ENCODE measurements at places on chromosomes 12 and 14.

DNA sequence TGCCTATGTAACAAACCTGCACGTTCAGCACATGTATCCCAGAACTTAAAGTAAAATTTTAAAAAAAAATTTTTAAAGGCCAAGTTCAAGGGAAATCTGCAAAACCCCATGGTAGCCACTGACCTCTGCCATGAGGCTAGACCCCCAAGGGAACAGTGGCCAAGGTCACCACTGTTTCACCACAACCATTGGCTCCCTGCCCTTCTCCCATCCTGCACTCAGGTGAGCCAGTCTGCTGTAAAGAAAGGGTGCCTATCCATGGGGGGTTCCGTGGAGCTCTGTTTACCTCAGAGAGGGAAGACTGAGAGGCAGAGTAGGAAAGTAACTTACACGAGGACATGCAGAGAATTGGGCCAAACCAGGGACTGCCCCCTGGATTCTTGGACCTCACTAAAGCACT, 38.6 kb downstream of the VWF start:
- no peak for DNase-seq

- no peak for DNase-seq
Measured at GRCh38 chr14:54881235-54881760, 21.3 kb downstream of the GCH1 start.

DNA sequence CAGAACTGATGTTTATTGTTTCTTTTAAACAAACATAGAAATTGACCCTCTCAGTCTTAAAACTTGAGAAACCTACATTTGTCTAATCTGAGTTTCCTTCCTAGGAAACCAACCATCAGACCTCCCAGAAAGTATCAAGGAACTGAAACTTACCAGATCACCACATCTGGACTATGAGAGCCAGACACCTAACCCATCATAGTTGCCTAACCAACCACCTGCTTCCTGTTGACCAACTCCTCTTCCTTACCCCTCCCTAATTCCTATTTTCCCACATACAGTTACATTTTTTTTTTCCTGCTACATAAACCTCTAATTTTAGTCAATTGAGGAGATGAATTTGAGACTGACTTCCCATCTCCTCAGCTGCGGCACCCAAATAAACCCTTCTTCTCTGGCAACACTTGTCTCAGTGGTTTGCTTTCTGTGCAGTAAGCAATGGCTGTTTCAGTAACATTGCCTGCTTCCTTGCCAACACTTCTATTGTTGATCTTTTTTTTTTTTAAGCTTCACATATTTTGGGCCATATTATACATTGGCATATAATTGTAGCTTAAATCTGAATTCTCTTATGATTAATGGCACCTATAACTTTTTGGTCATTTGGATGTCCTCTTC, 34.3 kb downstream of the KLRD1 start:
- no peak for DNase-seq

- no peak for DNase-seq
Measured at GRCh38 chr14:61764342-61765122, 2.3 kb downstream of the SNAPC1 start.

GRCh38 chr14:75282170-75282554, 3.5 kb downstream of the FOS start:
- DNase-seq, result no peak

DNA sequence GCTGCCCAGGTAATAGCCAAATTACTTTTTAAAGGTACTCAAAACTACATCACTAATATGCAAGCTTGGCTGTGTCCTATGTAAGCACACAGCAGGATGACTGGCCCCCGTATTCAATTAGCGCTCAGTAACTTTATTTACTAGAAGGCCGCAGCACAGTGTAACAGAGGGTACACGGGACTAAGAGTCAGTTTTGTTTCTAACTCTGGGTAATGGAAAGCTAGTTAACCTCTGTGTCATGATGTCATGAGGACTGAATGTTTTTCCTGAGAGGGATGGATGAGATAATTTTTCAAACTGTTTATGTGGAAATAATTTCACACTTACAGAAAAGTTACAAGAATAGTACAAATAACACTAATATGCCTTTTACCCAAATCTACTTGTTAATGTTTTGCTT, 27.1 kb downstream of the GALNT4 start:
- no peak for DNase-seq

DNA sequence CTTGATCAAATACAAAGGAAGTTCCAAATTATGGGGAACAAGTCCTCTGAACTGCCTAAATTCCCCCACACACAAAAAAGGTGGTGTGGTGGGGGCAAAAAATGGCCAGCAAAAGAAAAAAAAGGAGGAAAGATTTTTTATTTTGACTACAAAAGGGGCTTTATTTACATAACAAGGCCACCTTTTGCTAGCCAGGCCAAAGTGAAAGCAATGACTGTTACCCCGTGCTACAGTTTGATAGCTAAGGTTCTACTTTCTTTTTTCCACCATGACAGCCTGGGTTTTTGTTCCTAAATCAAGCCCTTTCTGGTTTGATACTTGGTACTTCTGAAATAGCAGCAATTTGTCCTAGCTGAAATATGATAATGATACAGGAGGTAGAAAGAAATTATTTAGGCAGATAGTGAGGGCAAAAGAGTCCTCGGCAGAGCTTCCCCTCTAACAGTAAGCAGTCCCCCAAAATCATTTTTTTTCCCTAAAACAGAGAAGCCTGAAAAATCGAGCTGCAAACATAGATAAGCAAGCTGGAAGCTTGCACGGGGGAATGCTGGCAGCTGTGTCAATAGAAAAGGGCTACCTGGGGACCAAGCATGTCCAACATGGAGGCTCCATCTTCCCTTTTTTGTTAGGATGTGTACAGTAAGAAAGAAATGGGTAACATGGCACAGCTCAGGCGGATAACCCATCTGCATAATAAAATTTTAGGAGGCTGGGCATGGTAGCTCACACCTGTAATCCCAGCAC, 8.9 kb upstream of the B4GALNT1 start:
- DNase-seq, result no peak

GRCh38 chr12:82412246-82412645, 53.9 kb downstream of the METTL25 start:
- DNase-seq, result no peak

Data from GM12864 (cell line).